ENCODE measurements at places on chromosomes 1 and 21. TPM values are rescaled to one million over a fixed set of nuclear protein-coding genes. Genes with fewer than 3 reads are reported as not detected.

DNA sequence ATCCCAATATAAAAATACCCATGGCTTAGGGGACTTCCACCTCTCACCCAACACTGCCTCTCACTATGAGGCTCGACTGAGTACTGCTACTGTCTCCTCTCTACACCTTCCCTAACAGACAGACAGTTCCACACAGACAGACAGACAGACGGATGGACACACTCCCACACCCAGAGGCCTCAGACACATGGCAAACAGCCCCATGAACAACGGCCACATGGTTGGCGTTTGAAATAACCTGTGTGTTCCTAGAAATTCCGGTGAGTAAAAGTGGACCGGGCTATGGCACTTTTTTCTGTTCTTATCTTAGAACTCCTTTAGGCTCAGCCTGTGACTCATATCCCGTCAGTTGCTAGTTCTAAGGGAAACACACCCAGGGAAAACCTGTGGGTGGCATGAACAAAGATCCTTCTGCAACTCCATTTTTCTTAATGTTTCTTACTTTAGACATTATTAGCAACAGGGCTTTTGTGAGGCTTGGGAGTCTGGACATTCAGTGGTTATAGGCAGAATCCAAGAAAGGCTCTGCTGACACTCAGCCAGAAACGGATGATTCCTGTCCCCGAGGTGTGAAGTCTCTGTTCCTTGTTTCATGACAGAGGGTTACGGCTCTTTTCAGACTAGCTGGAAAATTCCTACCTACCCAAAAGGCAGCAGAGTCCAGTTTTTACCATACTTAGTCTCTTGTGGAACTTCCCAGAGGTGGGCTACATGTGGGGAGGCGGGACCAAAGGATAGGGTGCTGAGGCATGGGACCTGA is 90.5 kb upstream of the TLR5 start:
- H3K4me3 ChIP-seq, result no peak overlapping the region
- no peaks in the 10 kb centered on the region for H3K36me3 ChIP-seq
- H3K27ac ChIP-seq, result no peak overlapping the region

GRCh38 chr1:4494027-4494426 is 160.4 kb upstream of the AJAP1 start:
- DNase-seq, result no peak
- H3K27me3 ChIP-seq, result no peaks in the 10 kb centered on the region
- H3K27ac ChIP-seq, result no peak overlapping the region
- H3K4me3 ChIP-seq, result no peak overlapping the region

DNA sequence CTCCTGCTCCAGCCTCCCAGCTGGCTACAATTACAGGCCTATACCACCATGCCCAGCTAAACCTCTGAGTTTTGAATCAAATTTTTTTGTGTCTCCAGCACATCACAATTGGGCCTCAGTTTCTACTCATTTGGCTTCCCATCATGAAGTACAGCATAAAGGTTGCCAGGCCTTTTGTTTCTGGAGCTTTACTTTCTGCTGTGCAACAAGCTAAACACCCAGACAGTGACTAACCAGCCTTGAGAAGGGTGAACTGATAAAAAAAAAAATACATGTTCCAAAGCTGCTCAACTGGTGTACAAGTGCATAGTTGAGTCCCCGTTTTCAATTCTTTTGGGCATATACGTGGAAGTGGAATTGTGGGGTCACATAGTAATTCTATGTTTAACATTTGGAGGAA is 25.1 kb downstream of the TIAM1 start:
- DNase-seq, result no peak
- H3K4me3 ChIP-seq, result no peak overlapping the region
- no peaks in the 10 kb centered on the region for H3K27me3 ChIP-seq

DNA sequence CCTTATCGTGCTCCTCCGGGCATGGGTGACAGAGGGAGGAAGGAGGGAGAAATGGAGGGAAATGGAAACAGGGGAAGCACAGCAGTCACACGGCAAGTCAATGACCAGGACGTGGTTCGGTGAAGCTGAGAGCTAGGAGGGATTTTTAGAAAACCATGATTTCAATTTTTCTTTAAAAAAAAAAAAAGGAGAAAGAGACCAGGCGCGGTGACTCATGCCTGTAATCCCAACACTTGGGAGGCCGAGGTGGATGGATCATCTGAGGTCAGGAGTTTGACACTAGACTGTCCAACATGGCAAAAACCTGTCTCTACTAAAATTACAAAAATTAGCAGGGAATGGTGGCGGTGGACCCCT is 776 bp upstream of the TNFRSF9 start:
- H3K27ac ChIP-seq, result peak overlapping the region; percentile 94
- no peaks in the 10 kb centered on the region for H3K36me3 ChIP-seq
- peaks cover 39% of the 10 kb centered on the region for H3K27me3 ChIP-seq
- H3K4me3 ChIP-seq, result peak overlapping the region; percentile 61
- DNase-seq, result no peak
- peaks cover 25% of the 10 kb centered on the region for H3K4me1 ChIP-seq

DNA sequence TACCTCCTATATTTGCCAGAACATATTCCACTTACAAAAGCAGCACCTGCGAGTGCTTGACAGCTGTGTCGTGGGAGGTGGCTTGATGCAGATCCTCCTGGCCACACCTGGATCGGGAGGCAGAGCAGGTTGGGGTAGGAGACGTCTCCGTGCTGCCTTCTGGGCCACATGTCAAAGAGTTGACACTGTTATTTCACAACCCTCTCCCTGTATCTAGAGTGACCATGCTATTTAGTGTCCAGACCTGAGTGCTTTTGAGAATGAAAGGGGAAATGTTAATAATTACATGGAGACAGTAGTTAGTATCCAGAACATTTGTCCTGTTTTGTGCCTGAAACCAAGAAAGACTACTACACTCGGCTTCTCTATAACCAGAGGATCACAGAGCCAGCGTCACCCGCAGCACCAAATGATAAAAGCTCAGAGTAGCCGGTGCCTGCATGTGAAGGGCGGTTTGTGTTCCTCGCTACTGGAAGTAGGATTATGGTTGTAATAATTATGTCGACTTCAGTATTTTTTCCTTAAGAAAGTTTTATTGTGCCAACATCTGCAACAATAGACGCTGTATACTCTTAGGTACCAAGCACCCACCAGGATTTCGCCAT is 77.1 kb downstream of the GALNT2 start:
- no peak overlapping the region for H3K27ac ChIP-seq
- H3K36me3 ChIP-seq, result no peaks in the 10 kb centered on the region
- H3K27me3 ChIP-seq, result no peaks in the 10 kb centered on the region
- peaks cover 90% of the 10 kb centered on the region for H3K4me1 ChIP-seq

DNA sequence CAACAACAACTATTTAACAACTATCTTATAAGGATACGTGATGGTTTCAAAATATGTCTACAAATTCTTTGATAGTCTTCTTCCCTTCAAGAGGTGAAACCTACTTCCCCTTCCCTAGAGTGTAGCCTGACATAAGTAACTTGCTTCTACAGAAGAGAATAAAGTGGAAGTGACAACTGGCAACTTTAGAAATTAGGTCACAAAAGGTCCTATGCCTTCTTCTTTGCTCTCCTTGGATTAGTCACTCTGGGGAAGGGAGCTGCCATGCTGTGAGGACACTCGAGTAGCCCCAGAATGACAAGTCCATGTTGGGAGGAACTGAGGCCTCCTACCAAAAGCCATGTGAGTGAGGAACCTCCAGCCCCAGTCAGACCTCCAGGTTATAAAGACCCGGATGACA is 19.2 kb downstream of the EFCAB14 start:
- no peak overlapping the region for H3K27ac ChIP-seq
- H3K36me3 ChIP-seq, result peaks cover 57% of the 10 kb centered on the region
- no peak overlapping the region for H3K4me3 ChIP-seq
- H3K4me1 ChIP-seq, result no peaks in the 10 kb centered on the region
- no peak for DNase-seq

DNA sequence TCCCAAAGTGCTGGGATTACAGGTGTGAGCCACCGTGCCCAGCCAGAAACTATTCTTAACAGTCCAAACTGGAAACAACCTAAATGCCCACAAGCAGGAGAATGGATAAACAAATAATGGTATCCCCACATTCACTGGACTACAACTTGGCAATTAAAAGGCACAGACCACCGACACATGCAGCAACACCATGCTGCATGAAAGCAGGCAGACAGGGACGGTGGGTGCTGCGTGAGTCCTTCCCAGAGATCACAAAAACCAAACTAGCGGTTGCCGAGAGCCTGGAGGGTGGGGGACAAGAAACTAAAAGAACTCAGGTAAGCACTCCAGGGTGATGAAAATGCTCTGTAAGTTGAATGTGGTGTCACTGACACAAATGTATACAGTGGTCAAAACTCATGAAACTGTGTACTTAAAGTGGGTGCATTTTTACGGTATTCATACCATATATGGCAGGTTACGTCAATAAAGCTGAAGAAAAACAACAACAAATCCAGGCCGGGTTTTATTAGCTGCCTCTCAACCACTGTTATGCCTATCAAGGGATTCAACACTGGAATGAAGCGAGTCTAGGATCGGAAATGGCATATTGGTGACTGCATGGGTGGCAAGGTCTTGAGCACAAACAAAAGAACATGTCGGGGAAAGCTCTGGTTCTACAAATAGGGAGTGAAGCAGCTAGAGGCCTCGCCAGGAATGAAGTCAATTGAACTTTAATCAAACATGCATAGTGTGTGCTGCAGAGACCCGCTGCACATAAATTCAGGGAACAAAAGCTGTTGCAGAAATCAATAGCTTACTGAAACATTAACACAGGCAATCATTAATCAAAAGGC is 52.4 kb downstream of the SLC45A1 start:
- H3K4me1 ChIP-seq, result peaks cover 54% of the 10 kb centered on the region
- peaks cover 60% of the 10 kb centered on the region for H3K36me3 ChIP-seq
- peak overlapping the region; percentile 75 for H3K27ac ChIP-seq
- DNase-seq, result no peak
- H3K27me3 ChIP-seq, result no peaks in the 10 kb centered on the region

- no peaks in the 10 kb centered on the region for H3K4me1 ChIP-seq
- H3K27ac ChIP-seq, result no peak overlapping the region
- no peak overlapping the region for H3K4me3 ChIP-seq
- DNase-seq, result no peak
Measured at GRCh38 chr21:21631961-21632360, 633.8 kb downstream of the NCAM2 start.

GRCh38 chr21:37000381-37000780 is 6.1 kb upstream of the RIPPLY3 start:
- H3K27me3 ChIP-seq, result peaks cover under 1% of the 10 kb centered on the region
- no peak overlapping the region for H3K4me3 ChIP-seq
- H3K27ac ChIP-seq, result no peak overlapping the region
- no peak for DNase-seq
- H3K4me1 ChIP-seq, result no peaks in the 10 kb centered on the region
- no peaks in the 10 kb centered on the region for H3K36me3 ChIP-seq

DNA sequence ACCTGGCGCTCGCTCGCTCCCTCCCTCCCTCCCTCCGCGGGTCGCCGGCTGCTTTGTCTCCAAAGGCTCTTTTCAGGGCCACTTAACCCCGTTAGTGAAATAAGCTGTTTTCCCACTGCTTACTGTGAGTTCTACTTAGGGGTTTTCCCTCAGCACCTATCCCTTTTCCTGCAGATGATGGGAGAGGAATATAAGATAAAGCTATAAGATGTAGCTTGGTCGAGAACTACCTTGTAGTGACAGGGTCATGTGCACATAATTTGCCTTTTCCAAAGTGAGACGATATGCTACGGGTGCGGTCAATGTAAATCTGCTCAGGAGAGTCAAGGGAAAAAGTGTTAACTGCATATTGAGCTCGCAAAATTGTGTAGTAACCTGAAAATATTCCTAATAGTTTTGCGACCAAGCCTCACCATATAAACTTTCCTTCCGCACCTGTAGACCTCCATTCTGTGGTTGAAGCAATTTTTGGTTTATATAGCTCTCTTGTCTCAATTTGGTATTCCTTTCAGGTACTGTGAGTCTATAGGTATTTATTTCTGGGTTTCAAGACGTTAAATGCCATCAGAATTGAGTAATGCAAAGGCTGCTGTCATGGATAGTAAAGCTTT is 55.8 kb upstream of the BOLA1 start:
- peak overlapping the region; percentile 35 for H3K4me3 ChIP-seq
- H3K27me3 ChIP-seq, result no peaks in the 10 kb centered on the region
- H3K27ac ChIP-seq, result peak overlapping the region; percentile 90
- DNase-seq, result peak; percentile 41

GRCh38 chr1:41449326-41449921 is 35.1 kb downstream of the EDN2 start:
- peaks cover 21% of the 10 kb centered on the region for H3K4me1 ChIP-seq
- no peak for DNase-seq
- H3K36me3 ChIP-seq, result no peaks in the 10 kb centered on the region
- peak overlapping the region; percentile 40 for H3K27ac ChIP-seq
- no peaks in the 10 kb centered on the region for H3K27me3 ChIP-seq

- no peak overlapping the region for H3K27ac ChIP-seq
- no peaks in the 10 kb centered on the region for H3K4me1 ChIP-seq
- DNase-seq, result no peak
- H3K27me3 ChIP-seq, result no peaks in the 10 kb centered on the region
- no peaks in the 10 kb centered on the region for H3K36me3 ChIP-seq
Measured at GRCh38 chr1:36524359-36525062, 41.8 kb upstream of the CSF3R start.

DNA sequence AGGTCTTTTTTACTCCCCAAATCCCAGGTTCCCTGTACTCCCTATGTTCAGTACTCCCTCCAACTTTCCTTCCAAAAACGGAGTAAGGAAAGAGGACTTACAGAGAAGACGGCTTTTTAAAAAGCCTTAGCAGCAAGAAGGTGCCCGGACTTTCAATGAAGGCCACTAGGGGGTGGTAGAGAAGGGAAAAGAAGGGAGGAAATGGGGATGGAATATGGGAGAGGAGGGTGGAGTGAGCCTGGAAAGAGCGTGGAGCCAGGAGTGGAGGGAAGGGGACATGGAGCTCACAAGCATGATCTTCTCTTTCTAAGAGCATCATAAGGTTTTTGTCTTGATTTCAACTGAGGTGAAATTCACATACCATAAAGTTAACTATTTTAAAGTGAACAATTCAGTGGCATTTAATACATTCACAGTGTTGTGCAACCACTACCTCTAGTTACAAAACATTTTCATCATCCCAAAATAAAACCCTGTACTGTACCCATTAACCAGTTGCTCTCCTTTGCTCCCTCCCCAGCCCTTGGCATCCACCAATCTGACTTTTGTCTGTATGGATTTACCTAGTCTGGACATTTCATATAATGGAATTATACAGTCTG is 129.9 kb downstream of the ZNF281 start:
- H3K27ac ChIP-seq, result no peak overlapping the region
- DNase-seq, result no peak
- no peaks in the 10 kb centered on the region for H3K36me3 ChIP-seq
- H3K27me3 ChIP-seq, result no peaks in the 10 kb centered on the region

- H3K36me3 ChIP-seq, result no peaks in the 10 kb centered on the region
- H3K4me3 ChIP-seq, result no peak overlapping the region
- H3K27me3 ChIP-seq, result no peaks in the 10 kb centered on the region
- peak overlapping the region; percentile 3 for H3K27ac ChIP-seq
- DNase-seq, result no peak
Measured at GRCh38 chr21:25790878-25791204, 56.1 kb downstream of the GABPA start.

Gene PTPRC
- 79.2 TPM for polyA plus RNA-seq

Gene UBASH3A
- polyA plus RNA-seq, result 3.3 TPM

Gene OLIG1
- not detected for polyA plus RNA-seq

Gene TDRD10
- 12.0 TPM for polyA plus RNA-seq

Gene ZBED6
- polyA plus RNA-seq, result 0.17 TPM

Gene CCDC185
- polyA plus RNA-seq, result not detected

Gene DMBX1
- polyA plus RNA-seq, result not detected

Gene MYCL
- 1.2 TPM for polyA plus RNA-seq
